ENCODE measurements at places on chromosomes 1 and 21.
A peak's percentile ranks its signal among the peaks of the same experiment; 100 is the strongest.

DNA sequence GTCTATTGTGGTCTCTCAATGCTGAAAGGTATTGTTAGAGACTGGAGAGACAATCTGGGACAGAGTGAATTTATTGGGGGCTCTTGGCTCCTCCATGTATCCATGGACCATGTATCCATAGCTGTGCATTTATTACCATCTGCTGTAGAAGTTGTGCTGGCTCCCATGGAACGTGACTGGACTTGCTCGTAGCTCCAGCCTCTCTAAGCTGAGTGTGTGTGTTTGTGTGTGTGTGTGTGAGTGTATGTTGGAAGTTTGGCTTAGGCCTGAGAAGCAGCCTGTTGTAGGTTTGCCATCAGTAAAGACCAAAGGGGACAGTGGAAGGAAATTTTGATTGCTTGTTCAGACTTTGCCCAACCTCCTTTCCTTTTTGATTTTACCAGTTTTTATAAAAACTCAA lies 105.7 kb upstream of the USP24 start:
- DNase-seq = no peak

GRCh38 chr1:24418898-24419628 lies 3.5 kb downstream of the NIPAL3 start:
- no peak for DNase-seq

GRCh38 chr1:67537667-67538018 lies 107.4 kb upstream of the SERBP1 start:
- DNase-seq = no peak

GRCh38 chr1:47030170-47030805 lies 6.8 kb downstream of the CYP4X1 start:
- no peak for DNase-seq

GRCh38 chr1:168234846-168235547 lies 9.2 kb downstream of the SFT2D2 start:
- DNase-seq = peak; percentile 38

- no peak for DNase-seq
These were observed 3.2 kb upstream of the TNFSF4 start for GRCh38 chr1:173210283-173210682.

GRCh38 chr1:53378061-53378460 lies 50.2 kb upstream of the LRP8 start:
- DNase-seq = no peak

GRCh38 chr1:59779949-59780348 lies 34.8 kb upstream of the HOOK1 start:
- no peak for DNase-seq

DNA sequence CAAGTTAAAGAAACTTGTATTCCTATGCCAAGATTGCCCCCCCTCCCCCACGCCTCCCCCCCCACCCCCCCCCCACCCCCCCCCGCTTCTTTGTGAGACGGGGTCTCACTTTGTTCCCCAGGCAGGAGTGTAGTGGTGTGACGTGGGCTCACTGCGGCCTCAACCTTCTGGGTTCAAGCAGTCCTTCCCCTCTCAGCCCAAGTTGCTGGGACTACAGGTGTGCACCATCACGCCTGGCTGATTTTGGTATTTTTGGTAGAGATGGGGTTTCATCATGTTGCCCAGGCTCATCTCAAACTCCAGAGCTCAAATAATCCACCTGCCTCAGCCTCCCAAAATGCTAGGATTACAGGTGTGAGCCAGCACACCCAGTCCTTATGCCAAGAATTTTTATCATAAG lies 136.6 kb downstream of the POU2F1 start:
- no peak for DNase-seq

- DNase-seq = no peak
These were observed 673 bp downstream of the CD46 start for GRCh38 chr1:207752456-207752998.

- no peak for DNase-seq
These were observed 2.2 kb upstream of the ADORA3 start for GRCh38 chr1:111505641-111506119.

GRCh38 chr1:149928401-149928724 lies 760 bp upstream of the SF3B4 start:
- DNase-seq = no peak

- no peak for DNase-seq
These were observed 628.5 kb downstream of the SMYD3 start for GRCh38 chr1:245878585-245878984.

GRCh38 chr1:200887772-200888348 lies 6.8 kb upstream of the INAVA start:
- no peak for DNase-seq

- no peak for DNase-seq
These were observed 73.5 kb downstream of the ZNF648 start for GRCh38 chr1:181987996-181988395.

GRCh38 chr1:78255846-78256245 lies 210.1 kb downstream of the GIPC2 start:
- no peak for DNase-seq

GRCh38 chr1:157829711-157830110 lies 9.8 kb upstream of the FCRL1 start:
- DNase-seq = no peak

GRCh38 chr1:78491451-78492071 lies 787 bp downstream of the PTGFR start:
- no peak for DNase-seq

DNA sequence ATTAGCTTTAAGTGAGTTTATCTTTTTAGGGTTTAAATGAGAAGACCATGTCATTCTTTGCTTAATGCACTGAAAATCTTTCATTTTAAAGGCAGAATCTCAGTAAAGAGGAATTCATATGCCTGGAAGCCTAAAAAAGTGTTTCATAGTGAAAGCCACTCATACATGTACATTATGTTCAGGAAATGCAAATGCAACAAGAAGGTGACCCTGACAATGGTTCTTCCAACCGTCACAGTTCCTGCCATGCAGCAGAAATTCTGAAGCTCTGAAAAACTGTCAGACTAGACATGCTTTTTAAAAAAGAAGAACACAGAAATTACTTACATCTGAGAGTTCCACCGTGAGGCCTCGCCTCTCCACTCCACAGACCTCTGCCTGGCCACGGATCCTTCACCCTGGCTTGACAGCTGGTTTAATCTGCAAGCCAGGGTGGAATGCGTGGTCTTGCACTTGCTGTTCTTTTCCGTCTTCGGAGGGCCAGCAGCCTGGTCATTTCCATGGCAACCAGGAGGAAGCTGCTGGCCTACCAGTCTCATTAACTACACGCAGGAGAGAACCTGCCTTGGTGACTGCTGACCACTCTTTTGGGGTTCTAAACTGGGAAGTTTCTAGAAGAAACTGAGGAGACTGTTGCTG lies 41.8 kb upstream of the PAXBP1 start:
- no peak for DNase-seq

GRCh38 chr1:95578462-95578861 lies 344.5 kb downstream of the RWDD3 start:
- no peak for DNase-seq

GRCh38 chr1:160489513-160490261 lies 33.4 kb downstream of the SLAMF6 start:
- DNase-seq = no peak

DNA sequence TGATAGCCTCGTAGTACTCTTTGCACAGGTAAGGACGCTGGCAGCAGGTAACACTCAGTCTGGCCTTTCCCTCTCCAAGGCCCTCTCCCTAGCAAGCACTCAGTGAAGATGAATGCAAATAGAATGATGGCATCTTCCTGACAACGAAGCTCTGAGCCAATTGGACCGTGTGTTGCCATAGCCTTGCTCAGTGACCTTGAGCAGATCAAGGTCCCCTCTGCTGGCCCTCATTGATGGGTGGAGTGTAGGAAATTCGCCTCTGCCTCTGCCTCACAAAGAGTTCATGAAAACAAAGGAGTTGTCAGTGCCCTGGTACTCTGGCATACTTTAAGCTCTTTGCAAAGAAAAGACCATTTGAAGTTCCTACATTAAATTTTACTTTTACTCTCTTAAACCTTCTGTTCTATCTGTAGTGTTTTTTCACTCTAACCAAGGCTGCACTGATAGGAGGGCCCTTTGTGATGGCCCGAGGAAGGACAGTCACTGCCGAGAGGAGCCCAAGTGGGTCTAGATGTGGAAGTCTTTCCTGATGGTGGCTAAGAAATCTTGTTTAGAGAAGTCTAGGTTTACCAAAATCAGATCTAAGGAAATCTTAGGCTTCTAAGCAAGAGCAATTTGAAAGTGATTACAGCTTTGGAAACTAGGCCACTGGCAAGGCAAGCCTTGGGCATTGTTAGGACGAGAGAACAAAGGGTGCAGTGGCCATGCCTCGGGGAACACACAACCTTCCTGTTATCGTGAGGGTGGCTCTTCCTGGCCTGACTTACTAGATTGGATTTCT lies 38.2 kb downstream of the SMYD2 start:
- DNase-seq = no peak

DNA sequence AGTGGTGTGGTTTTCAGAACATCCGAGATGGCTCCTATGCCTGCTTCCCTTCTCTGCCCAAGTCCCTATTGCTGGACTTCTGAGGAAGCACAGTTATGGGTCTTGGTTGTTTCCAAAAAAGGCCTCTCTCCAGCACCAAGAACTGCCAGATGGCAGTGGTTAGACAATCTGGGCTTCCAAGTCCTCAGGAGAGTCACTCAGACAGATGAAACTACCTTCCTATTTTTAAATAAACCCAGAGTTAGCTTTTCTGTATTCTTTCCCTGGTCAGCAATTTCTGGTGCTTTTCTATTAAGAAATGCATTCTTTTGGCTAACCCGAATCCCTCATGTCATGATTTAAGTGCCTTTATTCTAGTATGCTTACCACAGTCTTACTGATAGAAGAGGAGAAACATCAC lies 245.9 kb downstream of the PRDM2 start:
- DNase-seq = no peak

DNA sequence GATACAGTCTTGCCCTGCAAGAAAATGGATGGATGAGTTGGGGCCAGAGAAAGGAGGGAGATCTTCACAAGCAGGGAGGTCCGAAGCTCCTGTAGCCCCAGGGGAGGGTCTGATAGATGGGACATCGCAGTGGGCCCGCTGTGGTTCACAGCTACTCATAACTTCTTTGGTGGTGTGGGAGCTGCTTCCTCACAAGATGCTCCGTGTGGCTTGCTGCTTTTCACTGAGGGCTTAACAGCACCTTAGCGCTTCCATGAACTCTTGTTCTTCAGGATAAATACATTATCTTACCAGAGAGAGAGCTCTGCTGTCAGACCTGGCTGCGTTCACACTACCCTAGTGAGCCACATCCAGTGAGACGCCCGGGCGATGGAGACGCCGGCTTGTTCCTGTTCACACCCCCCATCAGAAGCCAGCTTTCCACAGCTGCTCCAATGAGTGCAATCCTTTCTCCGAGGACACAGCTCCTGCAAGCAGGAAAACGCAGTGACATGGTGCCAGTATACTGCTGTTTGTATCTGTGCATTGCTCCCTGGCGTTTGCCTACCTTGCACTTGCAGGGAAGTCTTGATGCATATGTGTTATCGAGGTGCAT lies 599.8 kb downstream of the AJAP1 start:
- no peak for DNase-seq

- no peak for DNase-seq
These were observed 88.9 kb downstream of the PGBD5 start for GRCh38 chr1:230337266-230337665.

DNA sequence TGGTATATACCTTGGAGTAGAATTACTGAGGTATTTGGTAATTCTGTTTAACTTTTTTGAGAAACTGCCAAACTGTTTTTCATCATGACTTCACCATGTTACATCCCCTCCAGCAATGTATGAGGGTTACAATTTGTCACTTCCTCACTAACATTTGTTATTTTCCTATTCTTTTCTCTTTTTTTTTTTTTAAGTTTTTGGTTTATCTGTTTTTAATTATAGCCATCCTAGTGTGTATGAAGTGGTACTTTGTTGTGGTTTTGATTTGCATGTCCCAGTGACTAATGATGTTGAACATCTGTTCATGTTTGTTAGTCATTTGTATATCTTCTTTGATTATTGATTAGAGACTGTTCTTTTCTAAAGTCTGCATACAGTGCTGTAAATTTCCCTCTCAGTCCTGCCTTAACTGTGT lies 147.3 kb downstream of the HS2ST1 start:
- no peak for DNase-seq

DNA sequence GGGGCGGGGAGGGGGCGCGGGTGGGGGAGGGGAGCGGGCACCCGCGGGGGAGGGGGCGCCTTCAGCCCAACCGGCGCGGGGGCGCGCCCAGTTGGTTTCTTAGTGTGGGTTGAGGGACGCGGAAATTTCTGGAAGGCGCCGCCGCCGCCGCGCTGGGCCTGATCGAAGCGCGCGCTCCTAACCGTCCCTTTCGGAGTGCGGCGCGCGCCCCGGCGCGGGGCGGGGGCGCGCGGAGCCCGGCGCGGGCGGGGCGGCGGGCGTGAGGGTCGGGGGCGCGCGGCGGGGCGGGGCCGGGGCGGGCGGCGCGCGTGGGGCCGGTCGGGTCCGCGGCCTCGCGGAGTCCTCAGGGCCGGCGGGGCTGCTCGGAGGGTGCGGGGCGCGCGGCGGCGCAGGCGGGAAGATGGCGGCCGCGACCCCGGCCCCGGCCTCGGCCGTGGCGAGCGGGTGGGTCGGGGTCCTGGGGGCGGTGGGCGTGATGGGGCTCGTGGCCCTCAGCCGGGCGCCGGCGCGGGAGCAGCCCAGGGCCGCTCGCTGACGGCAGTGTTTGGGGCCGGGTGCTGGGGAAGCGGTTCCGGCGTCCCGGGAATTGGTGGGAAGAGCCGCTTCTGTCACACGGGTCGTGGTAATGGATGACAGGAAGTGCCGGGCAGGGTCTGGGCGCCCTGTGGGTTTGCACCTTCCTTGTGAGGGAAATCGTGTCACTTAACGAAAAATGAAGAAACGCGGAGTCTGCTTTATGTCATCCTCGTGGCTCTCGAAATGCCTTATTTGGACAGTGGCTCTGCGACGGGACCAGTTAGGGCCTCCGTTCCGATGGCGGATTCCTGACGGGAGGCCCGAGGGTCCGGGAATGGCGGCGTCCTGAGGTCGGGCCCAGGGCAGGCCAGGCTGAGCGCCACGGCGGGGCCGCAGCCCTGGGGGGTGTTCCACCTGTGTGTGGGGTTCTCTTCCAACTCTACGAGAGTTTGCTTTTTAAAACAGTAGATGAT lies 764 bp downstream of the PKNOX1 start:
- DNase-seq = peak; percentile 35

DNA sequence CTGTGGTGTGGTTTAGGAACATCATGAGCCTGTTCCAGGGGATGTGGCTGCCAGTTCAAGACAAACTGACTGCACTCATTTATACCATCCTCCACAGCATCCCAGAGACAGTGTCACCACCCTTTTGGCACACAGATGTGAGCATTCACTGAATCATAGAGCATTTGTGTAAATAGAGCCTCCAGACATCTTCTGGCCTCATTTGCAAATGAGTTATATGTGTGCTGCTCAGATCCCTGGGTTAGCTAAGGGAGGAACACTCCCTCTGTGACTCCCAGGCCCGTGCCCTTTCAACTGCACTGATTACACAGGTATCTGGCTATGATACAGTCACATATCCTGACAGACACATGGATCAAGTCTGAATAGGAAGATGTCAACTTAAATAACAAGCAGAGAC lies 351.5 kb upstream of the PLD5 start:
- no peak for DNase-seq

DNA sequence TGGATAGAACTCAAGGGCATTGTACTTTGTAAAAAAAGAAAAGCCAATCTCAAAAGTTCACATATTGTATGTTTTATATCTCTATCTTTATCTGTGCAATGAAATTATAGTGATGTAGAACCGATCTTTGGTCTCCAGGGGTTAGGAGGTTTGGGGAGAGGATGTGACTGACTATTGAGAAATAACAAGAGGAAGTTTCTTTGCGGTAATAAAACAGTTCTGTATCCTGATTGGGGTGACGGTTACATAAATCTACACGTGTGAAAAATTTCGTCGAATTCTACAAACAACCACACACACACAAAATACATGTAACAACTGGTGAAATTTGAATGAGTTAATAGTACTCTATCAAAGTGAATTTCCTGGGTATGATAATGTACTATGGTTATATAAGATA lies 10.6 kb upstream of the OR2T33 start:
- no peak for DNase-seq

GRCh38 chr1:37692078-37692833 lies at the start of gene CDCA8:
TSS of gene CDCA8 (plus strand) at chr1:37692516. CDS start at chr1:37692691, 175 bp downstream.
- peak; percentile 98 for DNase-seq

Measured in CD8-positive, alpha-beta memory T cell (primary cell).